ENCODE measurements at places on chromosomes 6 and 20. TPM values are rescaled to one million over a fixed set of nuclear protein-coding genes. Genes with fewer than 3 reads are reported as not detected.

GDAP1L1 gene
- not detected for total RNA-seq

- no peak for DNase-seq
These were observed 79.6 kb downstream of the CDK19 start for GRCh38 chr6:110735666-110736065.

CAGE1 gene
- total RNA-seq, result 0.13 TPM

DNA sequence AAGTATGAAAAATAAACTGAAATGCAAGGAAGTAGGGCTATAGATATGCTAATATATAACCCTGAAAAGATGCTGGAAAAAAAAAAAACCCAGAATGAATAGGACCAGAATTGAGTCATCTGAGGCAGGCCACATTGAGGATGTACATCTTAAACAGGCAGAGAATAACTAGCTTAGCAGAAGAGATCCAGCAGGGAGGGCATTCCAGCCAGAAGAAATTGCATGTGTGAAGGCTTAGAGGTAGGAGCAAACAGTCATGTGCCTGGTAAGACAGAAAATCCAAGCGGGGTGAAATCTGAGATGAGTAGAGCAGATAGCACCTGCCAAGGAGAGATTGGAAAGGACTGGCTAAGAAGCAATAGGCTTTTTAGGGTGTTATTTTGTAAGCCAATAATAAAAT lies 2.6 kb downstream of the COL19A1 start:
- no peak for DNase-seq

DNA sequence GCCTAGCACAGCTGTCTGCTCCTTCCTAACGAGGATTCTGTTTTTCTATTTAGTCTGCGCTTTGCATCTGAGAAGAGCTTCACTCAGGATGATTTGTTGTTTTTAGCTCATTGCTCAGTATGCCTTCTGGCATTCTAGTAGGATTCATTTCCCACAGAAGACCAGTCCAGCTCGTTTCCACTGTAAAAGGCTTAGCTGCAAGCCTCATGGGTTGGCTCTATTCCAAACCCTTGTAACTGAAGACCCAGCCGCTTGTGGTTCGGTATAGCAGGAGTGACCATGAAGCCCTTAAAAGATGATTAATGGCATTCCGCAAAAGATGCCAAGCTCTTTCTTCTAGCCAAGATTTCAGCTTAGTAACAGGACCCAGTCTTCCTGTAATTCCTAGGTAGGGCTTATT lies 7.2 kb downstream of the ADGRF1 start:
- DNase-seq, result peak; percentile 75

DNA sequence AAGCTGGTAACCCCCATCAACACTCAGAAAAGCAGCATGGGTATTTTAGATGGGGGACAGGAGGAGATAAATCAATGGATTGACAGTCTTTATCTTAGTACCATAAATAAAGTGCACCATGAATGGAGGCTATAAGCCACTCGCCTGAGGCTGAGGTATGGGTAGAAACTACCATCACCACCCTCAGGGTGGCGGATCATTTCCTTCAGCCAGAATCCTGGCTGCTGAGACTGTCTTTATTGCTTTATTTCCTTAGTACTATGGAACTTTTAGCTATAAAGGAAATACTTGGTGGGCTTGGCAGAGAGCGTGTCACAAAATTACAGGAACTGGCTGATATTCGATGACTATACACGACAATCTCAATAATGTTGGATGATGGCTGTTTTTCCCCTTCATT lies 52.2 kb downstream of the STK38 start:
- DNase-seq, result no peak
